ENCODE measurements at places on chromosomes 1 and 21.

- peak; percentile 50 for DNase-seq
Measured at GRCh38 chr1:206526064-206526911, 19.0 kb downstream of the RASSF5 start.

- no peak for DNase-seq
Measured at GRCh38 chr1:240869071-240869470, 257.1 kb upstream of the GREM2 start.

DNA sequence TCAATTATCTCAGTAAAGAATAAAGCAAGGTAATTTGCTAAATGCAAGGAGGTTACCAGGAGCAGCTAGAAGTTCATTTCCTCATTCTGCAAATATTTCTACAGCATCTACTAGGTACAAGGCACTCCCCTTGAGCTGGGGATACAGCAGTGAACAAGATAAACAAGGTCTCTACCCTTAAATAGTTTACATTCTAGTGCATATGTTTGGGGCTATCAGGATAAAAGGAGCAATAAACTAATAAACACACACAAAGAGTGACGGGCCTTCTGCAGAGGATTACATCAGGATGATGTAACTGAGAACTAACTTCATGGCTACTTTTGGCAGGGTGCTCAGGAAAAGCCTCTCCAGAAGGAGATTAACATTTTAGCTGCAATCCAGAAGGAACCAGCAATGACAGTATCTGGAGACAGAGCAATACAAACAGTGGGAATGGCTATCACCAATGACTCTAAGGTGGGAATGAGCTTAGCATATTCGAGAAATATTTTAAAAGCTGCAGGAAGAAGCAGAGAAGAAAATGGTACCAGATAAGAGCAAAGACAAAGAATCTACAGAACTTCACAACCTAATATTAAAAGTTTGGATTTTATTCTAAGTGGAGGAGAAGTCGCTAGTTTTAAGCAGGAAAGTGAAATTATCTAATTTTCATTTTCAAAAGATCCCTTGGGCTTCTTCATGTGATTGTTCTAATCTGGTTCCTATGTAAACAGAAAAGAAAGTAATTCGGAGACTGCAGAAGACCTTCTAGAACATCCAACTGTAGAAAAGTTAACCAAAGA, 25.8 kb downstream of the TP53BP2 start:
- DNase-seq: no peak

- DNase-seq: no peak
Measured at GRCh38 chr1:215539803-215540570, 27.1 kb upstream of the KCTD3 start.

- DNase-seq: no peak
Measured at GRCh38 chr1:151508833-151509232, 2.4 kb upstream of the CGN start.

DNA sequence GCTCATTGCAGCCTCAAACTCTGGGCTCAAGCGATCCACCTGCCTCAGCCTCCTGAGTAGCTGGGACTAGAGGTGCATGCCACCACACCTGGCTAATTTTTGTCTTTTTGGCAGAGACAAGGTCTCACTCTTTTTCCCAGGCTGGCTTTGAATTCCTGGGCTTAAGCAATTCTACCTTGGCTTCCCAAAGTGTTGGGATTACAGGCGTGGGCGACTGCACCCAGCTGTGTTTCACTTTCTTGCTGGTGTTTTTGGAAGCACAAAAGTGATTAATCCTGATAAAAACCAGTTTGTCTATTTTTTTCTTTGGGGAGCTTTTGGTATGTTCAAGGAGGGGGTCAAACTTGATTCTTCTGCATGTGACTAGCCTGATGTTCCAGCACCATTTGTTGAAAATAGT, 19.3 kb downstream of the RNF11 start:
- no peak for DNase-seq

- no peak for DNase-seq
Measured at GRCh38 chr1:52662645-52663313, 29.8 kb downstream of the SHISAL2A start.

- peak; percentile 66 for DNase-seq
Measured at GRCh38 chr1:31760471-31761470, 3.4 kb downstream of the ADGRB2 start.
